ENCODE measurements at places on chromosomes 2 and 18. TPM values are rescaled to one million over a fixed set of nuclear protein-coding genes. Genes with fewer than 3 reads are reported as not detected.

Gene ALLC
- total RNA-seq, result not detected

Gene TPO
- total RNA-seq, result not detected

Gene ALPI
- total RNA-seq, result not detected

Gene MTLN
- 47.8 TPM for total RNA-seq

Gene MIB1
- total RNA-seq, result 37.5 TPM

Gene MRO
- 0.39 TPM for total RNA-seq

Gene VPS54
- 14.0 TPM for total RNA-seq

Gene EMILIN2
- total RNA-seq, result 21.1 TPM

Gene PDE11A
- total RNA-seq, result not detected

Gene CUL3
- total RNA-seq, result 41.9 TPM

Gene CDCA7
- total RNA-seq, result 7.7 TPM

Data from subcutaneous preadipocyte (primary cell).